CD8-positive, alpha-beta memory T cell (primary cell): ENCODE measurements at places on chromosomes 16 and 17. TPM values are rescaled to one million over a fixed set of nuclear protein-coding genes. Genes with fewer than 3 reads are reported as not detected.

- no peak within 1 kb of the TSS for H3K4me3 ChIP-seq
- H3K36me3 ChIP-seq, result no peaks in the 10 kb centered on the region
- no peak within 1 kb of the TSS for H3K27ac ChIP-seq
- peaks cover 23% of the 10 kb centered on the region for H3K27me3 ChIP-seq
These were observed at the start of gene PPP1R1B for GRCh38 chr17:39626171-39627046. Gene PPP1R1B, plus strand, starts transcription at chr17:39626952. Its CDS starts 441 bp downstream, at chr17:39627393.

GRCh38 chr16:30927789-30928378 lies 4.5 kb downstream of the FBXL19 start:
- no peaks in the 10 kb centered on the region for H3K4me1 ChIP-seq
- no peaks in the 10 kb centered on the region for H3K27me3 ChIP-seq
- peaks cover 4% of the 10 kb centered on the region for H3K36me3 ChIP-seq
- H3K4me3 ChIP-seq, result no peak overlapping the region

GRCh38 chr17:65759532-65759931 lies 198.1 kb upstream of the AXIN2 start:
- no peaks in the 10 kb centered on the region for H3K27me3 ChIP-seq
- no peak for DNase-seq
- H3K27ac ChIP-seq, result no peak overlapping the region
- H3K36me3 ChIP-seq, result no peaks in the 10 kb centered on the region
- no peaks in the 10 kb centered on the region for H3K4me1 ChIP-seq

DNA sequence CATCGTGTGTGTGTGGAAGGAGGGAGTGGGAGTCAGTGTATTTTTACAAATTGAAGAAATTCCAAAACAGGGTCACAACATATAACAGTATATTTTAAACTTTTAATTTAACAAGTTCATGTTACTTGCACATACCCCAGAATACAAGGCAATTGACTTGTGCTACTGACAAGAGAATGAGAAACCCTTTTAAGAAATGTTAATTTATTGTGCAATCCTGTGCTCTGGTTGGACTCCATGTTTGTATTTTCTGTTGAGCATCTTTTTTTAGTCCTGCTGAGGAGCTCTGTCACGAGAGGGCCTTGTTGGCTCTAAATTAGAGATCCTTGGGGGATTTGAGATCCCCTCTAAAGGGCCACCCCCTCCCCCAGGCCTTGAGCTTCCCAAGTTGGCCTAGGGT lies 1.1 kb upstream of the EMP2 start:
- no peak overlapping the region for H3K27ac ChIP-seq
- H3K27me3 ChIP-seq, result peaks cover 6% of the 10 kb centered on the region
- DNase-seq, result no peak
- no peak overlapping the region for H3K4me3 ChIP-seq

The OR2C1 gene
- 0.15 TPM for polyA plus RNA-seq

DNA sequence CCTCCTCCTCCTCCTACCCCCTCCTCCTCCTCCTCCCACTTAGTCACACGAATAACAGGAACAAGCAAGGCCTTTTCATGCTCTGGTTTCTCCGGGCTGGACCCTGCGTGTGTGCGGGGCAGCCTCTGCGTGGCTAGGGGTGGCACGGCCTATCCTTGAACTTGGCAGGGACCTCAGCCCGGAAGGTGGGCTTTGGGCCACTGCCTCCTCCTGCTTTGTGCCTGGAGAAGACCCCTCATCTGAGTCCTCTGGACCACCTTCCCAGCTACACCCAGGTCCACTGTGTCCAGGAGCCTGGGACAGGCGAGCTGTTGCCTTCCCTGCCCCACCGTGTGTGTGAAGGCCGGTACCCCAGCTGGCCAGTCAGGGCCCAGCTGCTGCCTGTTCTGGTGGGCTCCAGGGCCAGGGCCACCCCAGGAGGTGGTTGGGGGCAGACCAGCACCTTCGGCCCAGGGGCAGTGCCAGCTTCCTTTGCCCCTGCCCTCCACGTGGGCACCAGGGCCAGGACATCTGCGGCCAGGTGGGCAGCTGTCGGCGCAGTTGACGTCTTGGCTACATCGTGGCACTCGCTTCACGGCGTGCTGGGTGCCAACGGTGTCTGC lies 35.4 kb downstream of the GINS2 start:
- DNase-seq, result no peak
- peaks cover 22% of the 10 kb centered on the region for H3K36me3 ChIP-seq
- no peaks in the 10 kb centered on the region for H3K4me1 ChIP-seq

The SLFN14 gene
- polyA plus RNA-seq, result 0.13 TPM

DNA sequence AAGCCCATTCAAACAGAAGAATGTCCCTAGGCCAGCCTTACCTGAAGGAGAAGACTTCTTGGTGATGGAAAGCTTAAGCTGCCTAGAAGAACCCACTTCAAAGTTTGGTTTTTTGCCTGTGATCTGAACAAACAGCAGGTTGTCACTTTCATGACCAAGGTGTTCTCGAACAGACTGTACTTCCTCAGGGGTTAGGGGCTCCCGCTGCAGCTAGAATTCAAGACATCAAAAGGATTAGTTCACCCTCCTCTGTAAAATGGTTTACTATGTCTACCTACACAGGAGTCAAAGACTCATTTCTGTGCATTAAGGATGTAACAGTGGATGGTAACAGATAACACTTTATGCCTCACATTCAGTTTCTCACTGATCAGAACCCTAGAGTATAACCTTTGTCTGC lies 13.2 kb downstream of the CIAPIN1 start:
- no peaks in the 10 kb centered on the region for H3K27me3 ChIP-seq
- H3K4me3 ChIP-seq, result no peak overlapping the region
- peaks cover 28% of the 10 kb centered on the region for H3K36me3 ChIP-seq
- H3K4me1 ChIP-seq, result peaks cover 27% of the 10 kb centered on the region
- no peak overlapping the region for H3K27ac ChIP-seq
- peak; percentile 68 for DNase-seq

DNA sequence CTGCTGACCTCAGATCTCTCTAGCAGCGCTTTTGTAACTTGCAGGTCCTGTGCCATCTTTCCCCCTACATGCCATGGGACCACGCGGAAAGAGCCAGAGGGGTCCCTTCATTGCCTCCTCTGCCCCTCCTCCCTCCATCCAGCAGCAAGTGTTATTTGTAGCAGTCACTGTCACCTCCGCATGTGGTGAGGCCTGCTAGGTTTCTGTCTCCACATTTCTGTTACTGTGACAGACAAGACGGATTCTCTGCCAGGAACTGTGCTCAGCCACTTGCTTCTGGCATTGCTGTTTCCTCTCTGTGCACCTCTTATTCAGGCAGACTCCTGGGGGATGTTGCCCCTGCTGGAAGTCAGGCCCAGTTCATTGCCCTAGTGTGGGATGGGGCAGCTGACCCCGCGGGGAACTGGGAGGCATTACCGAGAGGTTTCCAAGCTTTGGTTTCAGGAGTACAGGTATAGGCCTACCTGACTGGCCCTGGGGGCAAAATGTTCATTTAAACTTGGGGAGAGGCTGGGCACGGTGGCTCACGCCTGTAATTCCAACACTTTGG lies 61.2 kb downstream of the RAB11FIP4 start:
- no peaks in the 10 kb centered on the region for H3K4me1 ChIP-seq
- H3K27ac ChIP-seq, result no peak overlapping the region
- no peaks in the 10 kb centered on the region for H3K27me3 ChIP-seq
- DNase-seq, result no peak
- H3K4me3 ChIP-seq, result no peak overlapping the region

- H3K4me3 ChIP-seq, result no peak overlapping the region
- H3K27ac ChIP-seq, result no peak overlapping the region
- DNase-seq, result no peak
- no peaks in the 10 kb centered on the region for H3K4me1 ChIP-seq
- no peaks in the 10 kb centered on the region for H3K27me3 ChIP-seq
These were observed 110.8 kb downstream of the IRX3 start for GRCh38 chr16:54175552-54176375.

DNA sequence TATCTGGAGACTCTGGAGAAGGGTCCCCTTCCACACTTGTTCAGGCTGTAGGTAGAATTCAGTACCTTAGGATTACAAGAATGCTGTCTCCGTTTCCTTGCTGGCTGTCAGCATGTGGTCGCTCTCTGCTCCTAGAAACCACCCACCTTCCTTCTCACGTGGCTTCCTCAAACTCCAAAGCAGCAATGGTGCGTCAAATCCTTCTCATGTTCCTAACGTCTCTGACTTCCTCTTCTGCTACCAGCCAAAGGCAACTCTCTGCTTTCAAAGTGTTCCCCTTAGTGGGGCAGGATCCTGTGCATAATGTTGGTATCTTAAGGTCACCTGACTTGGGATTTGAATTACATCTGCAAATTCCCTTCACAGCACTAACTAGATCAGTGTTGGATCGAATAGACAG lies 30.9 kb upstream of the DYNLRB2 start:
- no peaks in the 10 kb centered on the region for H3K4me1 ChIP-seq
- no peak for DNase-seq
- H3K27ac ChIP-seq, result no peak overlapping the region
- H3K27me3 ChIP-seq, result no peaks in the 10 kb centered on the region
- no peak overlapping the region for H3K4me3 ChIP-seq
- no peaks in the 10 kb centered on the region for H3K36me3 ChIP-seq
